ENCODE measurements at places on chromosomes 1 and 21.

GRCh38 chr1:19505693-19506457, 20.5 kb upstream of the CAPZB start:
- no peak for DNase-seq

- DNase-seq: no peak
These were observed 299.7 kb downstream of the GRIK1 start for GRCh38 chr21:29640080-29640508.

DNA sequence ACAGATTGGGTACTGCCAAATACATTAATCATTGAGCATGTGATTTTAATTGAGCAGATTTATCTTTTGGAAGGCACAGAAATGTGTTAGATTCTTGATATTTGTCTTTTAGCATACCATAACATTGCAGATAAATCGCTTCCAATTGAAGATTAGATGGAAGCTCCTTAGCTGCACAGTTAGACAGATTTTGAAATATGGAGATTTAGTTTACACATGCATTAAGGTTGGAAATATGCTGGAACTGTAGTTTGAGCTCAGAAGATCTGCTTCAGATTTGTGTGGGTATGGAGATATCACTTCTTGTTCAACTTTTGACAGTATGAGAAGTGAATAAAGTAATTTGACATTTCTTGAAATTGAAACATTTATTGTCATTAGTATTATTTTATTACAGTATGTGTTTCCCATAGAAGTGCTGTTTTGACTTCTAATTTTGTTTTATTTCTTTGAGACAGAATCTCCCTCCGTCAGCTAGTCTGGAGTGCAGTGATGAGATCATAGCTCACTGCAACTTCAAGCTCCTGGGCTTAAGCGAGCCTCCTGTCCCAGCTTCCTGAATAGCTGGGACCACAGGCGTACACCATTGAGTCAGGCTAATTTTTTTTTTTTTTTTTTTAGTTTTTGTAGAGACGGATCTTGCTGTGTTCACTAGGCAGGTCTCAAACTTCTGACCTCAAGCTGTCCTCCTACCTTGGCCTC, 29.1 kb downstream of the THRAP3 start:
- DNase-seq: no peak

DNA sequence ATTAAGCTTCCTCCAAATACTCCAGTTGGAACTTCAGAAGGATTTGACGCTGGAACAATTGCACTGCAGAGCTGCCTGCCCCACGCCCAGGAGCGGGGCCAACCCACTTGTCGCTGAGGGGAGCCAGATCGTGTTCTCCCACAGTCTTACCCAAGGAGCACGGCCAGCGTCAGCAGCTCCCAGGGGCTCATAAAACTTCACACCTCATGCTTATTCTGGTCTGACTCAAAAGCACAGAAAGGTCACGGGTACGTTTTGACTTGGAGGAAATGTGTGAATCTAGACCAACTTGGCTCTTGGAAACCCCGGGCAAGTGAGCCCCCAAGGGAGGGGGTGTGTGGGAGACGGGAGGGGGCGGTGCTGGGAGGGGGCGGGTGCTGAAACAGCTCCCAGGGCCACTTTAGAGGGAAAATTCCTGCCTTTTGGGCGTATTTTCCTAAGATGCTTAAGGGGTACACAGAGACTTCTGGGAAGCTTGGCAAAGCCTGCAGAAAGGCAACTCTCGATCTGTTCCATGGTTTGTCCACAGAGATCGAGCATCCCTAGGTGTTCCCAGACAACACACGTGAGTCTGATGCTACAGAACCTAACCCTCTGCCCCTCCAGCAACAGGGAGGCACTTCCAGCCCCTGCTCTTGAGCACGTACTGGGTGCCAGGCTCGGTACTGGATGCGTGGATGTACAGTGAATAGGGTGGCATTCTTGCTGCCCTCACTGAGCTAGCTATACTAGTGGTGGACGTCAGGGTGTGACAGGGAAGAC, 98.9 kb downstream of the DHRS3 start:
- DNase-seq: no peak

DNA sequence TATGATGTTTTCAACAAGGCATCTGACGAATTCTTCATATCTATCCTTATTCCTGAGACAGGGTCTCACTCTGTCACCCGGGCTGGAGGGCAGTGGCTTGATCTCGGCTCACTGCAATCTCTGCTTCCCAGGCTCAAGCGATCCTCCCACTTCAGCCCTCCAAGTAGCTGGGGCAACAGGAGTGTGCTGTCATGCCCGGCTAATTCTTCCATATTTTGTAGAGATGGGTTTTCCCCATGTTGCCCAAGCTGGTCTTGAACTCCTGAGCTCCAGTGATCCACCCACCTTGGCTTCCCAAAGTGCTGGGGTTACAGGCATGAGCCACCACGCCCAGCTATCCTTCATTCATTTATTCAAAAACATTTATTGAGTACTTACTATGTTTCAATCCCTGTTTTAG, 8.0 kb downstream of the YY1AP1 start:
- DNase-seq: no peak

DNA sequence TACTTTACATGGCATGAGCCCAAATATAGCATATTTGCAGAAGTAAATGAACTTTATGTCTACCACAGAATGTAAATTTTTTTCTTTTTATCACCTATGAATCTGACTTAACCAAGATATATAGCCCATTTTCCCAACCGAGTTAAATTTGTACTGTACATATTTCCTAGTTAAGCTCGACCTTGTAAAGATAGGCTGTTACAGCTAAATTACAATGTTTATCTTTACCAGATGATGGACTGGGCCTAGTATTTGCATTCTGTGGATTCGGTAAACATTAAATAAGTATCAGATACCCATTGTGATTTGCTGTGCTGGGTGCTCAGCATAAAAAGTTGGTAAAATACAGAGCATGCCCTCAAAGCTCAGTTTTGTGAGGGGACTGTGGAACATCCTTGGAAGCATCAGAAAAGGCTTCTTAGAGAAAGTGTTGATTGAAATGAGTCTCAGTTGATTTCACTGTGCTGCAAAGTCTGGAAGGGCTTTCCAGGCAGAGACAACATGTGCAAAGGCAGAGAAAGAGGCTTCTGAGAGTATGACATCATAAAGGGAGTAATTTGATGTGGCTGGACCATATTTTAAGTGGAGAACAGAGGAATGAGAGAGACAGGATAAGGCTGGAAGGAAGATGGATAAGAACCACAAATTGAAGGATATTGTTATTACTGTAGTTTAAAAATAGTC, 27.4 kb downstream of the MORC3 start:
- no peak for DNase-seq

- DNase-seq: no peak
These were observed 111.7 kb downstream of the NMNAT2 start for GRCh38 chr1:183306317-183307042.

DNA sequence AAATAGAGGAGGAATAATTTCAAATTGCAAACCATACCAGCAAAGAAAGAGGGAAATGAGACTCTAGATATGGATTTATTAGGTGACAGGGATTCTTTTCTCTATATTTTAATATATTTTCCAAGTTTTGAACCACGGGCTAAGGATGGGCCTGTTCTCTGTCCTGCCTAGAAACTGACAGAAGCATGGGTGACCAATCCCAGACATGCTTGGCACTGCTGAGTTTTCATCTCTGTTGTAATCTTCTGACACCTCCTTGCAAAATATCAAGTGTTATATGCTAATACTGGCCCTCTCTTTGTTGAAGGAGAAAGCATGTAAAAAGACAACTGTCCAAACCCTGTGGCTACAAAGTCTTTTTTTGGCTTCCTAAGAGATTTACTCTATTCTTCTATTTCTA, 774 bp upstream of the ANGPTL7 start:
- DNase-seq: no peak

DNA sequence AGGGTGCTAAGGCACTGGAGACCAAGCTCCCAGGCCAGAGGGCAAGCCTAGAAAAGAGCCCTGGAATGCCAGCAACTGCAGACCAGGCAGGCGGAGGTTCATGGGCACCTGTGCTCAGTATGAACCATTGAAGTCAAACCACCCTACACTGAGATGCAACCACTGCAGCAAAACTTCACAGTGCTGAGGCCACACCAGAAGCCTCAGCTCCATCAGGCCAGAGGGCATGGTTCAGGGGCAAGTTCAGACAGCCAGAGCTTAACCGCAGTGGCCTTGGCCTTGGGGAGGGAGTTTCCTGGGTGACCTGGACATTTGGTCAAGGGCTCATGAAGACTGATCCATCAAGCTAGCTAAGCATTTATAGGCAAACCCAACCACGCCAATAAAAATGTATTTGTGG, 7.1 kb downstream of the RCC2 start:
- DNase-seq: no peak

GRCh38 chr1:47436304-47436978, 1.4 kb upstream of the FOXD2 start:
- peak; percentile 77 for DNase-seq

DNA sequence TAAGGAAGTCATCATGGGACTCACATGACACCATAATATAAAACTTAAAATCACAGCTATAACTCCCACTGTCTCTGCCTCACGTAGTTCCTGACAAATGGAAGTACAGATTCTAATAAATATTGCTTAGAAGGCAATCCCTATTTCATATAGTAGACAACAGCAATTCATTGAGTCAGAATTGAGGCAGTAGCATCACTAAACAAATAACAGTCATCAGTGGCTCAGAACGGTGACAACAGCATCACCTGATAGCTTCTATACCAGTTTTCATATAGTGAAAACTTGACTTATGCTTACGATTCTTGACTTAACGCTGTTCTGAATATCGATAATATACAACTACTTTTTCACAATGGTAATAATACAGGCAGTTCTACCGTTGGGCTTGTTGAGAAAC, 12.0 kb downstream of the TARBP1 start:
- no peak for DNase-seq

GRCh38 chr1:80363689-80364475, 1357.4 kb upstream of the ADGRL4 start:
- no peak for DNase-seq

DNA sequence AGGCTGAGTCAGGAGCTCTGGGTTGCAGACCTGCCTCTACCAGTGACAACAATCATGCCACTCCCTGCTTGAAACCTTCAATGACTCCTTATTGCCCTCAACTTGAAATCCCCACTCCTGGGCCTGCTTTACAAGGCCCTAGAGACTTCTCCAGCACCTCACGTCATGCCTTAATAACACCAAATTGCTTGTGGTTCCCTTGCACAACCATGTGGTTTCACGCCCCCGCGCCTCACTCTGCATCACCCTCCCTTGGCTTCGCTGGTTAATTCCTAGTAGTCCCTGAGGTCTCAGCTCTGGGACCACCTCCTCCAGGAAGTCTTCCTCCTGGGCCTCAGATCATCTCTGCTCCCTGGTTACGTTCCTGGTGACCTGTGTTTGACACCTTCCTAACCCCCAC, 33.0 kb downstream of the EPHA2 start:
- no peak for DNase-seq

DNA sequence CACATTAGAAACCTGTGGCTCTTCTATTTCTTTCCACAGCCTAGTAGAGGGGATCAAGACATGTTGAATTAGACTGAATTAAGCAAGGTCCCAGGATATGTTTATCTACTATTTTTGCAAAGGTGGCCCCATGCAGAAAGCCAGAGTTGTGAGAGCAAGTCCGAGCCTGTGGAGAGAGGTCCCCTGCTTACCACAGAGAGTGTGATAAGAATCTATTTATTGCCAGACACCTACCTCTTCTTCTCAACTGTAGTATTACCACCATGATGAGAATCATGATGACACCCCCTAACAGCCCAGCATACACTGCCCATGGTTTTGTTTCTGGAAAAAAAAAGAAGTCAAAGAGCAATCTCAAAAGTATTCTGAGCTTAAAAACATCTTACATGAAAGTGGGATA, 23.0 kb downstream of the SLAMF1 start:
- no peak for DNase-seq

DNA sequence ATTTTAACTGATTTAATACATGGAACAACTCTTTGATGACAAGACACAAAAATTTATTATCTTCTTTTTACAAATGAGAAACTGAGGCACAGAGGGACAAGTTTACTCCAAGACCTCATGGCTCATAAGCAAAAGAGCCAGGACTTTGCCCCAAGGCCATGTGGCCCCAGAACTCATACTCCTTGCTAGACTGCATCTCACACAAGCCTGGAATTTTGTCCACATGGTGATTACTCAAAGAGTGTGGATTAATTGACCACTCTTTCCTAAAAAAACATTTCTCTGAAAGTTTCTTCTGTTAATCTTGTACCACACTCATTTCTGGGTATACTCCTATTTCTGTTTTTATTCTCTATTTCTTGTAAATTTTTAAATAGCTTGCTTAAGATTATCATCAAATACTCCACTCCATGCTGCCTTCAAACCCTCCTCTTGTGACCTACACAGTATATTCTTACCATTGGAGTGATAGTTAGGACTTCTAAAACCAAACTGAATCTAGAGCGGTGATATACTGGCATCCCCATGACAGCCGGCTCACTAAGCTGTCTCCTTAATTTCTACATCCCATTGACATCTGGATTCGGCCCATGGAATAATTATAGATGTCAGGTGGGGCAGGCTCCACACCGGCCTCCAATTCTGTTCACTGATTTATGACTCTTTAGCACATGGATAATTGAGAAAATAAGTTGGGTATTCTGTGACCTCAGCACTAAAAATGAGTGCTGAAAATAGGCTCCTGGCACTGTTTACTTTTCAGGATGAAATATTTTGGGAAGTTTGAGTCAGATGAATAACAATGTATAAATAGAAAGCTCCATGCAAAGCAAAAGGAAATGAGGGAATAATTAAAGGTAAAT, 16.1 kb downstream of the RGS4 start:
- no peak for DNase-seq

- no peak for DNase-seq
These were observed 323.3 kb upstream of the LYPLAL1 start for GRCh38 chr1:218850367-218850766.

DNA sequence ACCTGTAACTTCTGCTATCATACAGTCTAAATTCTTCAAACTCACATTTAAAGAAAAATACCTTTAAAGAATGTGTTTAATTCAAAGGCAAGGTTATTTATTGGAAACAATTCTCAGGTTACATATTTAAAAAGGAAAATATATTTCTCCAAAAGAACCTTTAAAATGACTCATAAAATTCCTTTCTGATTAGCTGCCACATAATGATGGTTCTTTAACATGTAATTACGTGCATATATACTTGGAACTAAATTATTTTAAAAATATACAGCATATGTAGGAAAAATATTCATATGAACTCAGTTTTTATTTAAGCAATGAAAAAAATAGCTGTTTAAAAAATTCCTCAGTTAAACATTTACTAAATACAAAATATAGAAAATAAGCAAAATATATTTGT, 173.6 kb downstream of the COP1 start:
- DNase-seq: no peak

DNA sequence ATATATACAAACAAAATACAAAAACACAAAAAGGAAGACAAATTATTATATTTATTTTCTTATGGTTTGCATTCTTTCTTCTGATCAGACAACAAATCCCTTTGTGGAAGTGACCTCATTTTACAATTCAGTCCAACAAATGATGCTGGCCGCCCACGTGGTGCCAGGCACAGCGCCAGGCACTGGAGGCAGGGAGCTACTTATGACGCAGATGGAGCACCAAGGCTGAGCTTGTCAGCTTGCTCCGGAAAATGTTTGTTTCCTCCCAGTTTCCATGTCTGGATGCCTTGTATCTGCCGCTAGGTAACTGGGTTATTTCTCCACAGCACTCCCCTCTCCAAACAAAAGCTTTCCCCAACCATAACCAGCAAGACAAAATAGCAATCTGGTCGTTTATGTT, 30.7 kb upstream of the CD34 start:
- peak; percentile 24 for DNase-seq

- DNase-seq: no peak
These were observed 17.5 kb downstream of the RASSF5 start for GRCh38 chr1:206524739-206525364.

GRCh38 chr1:200310824-200311223, 99.0 kb downstream of the ZNF281 start:
- no peak for DNase-seq

GRCh38 chr1:27523337-27524020, 33.5 kb upstream of the WASF2 start:
- peak; percentile 54 for DNase-seq

All from NCI-H446 (cell line).